ENCODE measurements at places on chromosomes 6 and 20.

DNA sequence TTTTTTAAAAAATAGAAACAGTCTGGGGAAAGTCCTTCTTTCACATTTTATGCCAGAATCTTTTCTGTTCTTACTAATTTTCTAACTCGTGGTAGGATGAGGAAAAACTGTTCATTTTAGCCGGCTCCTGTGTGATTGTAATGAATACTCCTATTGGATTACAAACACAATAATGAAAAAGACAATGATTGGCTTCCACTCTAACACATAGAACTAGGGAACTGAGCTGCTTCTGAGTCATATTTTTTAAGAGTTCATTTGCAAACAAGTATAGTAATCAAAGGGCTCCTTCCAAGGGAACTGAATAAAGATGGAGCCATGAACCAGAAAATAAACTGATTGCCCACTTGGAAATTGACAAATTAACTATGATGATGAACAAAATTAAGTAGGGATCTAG lies 265.3 kb upstream of the TCF21 start:
- DNase-seq: no peak

GRCh38 chr6:146896062-146896813 lies 297.5 kb downstream of the ADGB start:
- no peak for DNase-seq

DNA sequence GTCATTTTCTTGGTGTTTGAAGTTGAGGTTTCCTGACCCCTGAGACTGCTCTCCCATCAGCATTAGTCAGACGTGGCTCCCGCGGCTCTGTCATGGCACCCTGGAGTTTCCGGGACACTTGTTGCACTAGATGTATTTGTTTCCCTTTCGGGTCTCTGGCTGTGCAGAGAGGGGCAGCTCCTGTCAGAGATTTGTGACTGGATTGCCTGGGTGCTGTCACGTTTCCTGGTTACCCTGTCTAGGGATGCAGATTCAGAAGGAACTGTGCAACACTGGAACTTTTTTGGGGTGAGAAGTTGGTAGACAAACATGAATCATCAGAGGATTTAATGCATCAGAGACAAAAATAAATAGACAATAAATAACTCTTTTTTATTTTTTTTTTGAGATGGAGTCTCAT lies 431.8 kb upstream of the MAN1A1 start:
- no peak for DNase-seq

DNA sequence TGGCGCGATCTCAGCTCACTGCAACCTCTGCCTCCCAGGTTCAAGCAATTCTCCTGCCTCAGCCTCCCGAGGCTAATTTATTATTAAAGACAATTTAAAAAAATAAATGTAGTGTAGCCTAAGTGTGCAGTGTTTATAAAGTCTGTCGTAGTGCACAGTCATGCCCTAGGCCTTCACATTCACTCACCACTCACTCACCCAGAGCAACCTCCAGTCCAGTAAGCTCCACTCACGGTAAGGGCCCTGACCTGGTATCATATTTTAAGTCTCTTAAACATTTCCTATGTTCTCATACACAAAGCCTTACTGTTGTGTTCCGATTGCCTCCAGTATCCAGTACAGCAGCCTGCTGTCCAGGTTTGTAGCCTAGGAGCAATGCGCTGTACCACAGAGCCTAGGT lies 168.2 kb upstream of the FOXQ1 start:
- DNase-seq: no peak

- no peak for DNase-seq
Observed at GRCh38 chr20:16637797-16638196, 64.5 kb upstream of the KIF16B start.

DNA sequence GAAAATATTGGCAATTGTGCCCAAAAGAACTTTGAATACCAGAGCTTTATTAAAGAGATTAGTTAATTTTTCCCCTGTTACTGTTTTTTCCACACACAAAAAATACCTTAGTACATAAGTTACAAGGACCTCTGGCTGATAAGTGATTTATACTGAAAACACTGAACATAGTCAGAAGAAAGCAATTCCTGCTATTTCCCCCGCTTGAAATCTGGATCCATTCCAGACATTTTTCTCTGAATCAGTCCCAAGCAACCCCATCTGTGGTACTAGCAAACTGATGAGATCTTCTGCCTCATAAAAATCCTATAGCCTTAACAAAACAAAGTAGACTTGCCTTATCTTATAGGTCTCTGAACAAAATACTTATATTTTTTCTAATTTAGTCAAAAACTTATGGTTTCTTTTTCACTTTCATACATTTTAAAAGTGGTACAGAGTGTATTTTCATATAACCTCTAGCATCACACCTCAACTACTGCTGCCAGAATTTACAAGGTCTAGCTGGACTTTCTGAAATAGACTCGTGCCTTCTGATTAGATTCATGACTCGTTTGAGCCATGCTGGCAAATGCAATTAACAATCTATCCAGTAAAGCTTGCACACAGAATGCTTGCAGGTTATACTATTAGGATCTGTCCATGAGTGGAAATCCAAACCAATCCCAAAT lies 111.9 kb downstream of the TBX18 start:
- DNase-seq: no peak

- peak; percentile 64 for DNase-seq
Observed at GRCh38 chr20:17533396-17533795, 2.2 kb upstream of the BFSP1 start.

GRCh38 chr6:143579703-143580102 lies 68.2 kb upstream of the FUCA2 start:
- DNase-seq: no peak

DNA sequence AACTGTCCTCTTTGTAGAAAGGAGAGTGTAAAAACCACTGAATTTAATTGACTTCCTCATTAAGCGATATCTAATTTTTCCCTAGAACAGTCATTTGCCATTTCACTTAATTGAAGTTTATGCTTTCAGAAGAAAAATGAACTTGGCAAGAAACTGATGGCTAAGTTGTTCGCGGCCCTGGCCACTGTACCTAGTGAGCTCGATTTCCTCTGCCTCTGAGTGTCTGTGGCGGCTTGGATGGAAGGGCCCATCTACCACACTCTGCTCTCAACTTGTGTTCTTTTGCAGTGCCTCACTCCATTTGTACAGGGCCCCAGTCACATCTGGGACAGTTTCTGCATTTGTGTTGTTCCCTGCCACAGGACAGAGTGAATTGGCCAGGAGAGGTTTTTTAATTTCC lies 102.9 kb downstream of the BCAS1 start:
- DNase-seq: no peak

DNA sequence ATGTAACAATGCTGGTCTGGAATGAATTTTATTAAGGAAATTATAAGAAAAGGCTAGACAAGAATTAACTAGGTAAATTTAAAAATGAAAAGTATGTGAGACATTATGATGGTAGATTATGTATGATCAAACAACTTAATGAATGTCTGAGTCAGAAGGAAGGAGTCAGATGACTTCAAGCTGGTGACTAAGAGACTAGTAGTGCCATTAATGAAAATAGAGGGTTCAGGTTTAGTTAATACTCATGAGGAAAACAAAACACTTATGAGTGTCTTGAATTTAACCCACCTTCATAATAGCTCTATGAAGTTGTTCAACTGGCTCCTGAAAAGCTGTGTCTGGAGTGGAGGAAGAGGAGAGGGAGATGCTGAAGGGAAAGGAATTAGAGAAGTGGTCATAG lies 256.3 kb downstream of the ADGRB3 start:
- DNase-seq: no peak

DNA sequence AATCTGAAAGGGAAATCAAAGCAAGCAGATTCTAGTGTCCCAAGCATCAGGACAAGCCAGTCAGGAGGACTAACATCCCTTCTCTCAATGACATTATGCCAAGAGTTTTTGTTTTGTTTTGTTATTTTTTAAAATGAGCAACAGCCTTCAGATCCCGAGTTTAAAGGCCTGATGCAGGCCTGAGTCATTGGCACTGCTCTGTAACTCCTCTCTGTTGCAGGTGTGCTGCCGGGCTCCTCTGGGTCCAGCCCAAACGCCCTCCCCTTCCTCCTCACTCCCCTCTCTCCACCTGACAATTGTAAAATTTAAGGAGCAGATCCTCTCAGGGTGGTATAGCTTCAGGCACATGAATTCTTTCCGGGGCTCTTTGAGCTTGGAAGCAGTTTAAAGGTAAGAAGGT lies 502.0 kb downstream of the BMP2 start:
- DNase-seq: no peak

DNA sequence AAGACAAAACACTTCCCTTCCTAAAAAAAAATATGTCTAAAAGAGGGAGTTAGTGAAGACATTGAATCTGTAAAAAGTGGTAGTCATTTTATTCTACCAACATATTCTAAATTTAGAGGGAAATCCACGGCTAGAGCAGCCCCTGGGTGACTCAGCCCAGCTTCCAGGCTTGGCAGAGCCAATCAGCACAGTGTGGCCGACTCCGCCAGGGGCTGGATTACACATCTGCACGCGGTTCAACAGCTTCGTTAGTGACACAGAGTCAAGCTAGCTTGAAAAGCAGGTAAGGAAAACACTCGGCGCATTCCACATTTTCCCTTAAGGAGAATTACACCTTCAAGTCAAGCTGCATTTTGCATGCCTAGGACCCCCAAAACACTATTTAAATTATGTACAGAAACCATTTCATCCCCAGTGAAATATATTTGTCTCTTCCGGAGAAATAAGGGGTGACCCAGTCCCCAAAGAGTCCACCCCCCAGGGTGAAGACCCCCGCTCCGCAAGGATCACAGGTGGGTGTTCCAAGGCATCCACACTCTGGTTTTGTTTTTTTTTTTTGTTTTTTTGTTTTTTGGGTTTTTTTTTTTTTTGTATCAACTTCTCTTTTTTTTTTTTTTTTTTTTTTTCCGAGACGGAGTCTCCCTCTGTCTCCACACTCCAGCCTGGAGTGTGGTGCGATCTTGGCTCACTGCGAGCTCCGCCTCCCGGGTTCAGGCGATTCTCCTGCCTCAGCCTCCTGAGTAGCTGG lies 58.4 kb upstream of the ARID1B start:
- DNase-seq: peak; percentile 5

DNA sequence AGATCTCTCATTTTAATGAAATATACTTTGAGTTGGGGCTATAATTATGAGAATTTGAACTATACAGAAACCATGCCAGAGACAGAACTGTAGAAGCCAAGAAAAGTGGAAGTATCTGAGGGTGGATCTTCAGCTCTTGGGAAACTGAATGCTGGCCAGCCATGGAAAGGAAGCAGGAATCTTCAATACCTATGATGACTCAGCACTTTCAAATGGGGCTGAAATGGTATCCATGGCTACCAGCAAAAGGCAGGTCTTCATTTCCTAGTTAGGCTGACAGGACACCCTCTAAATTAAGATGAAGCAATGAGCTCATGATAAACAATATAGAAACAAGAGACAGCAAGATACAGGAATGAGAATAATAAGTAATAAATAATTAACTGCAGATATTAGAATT lies 171.3 kb downstream of the COL21A1 start:
- no peak for DNase-seq

- DNase-seq: peak; percentile 25
Observed at GRCh38 chr6:85468326-85468725, 18.4 kb downstream of the NT5E start.

- DNase-seq: peak; percentile 88
Observed at GRCh38 chr6:113697632-113698410, 159.3 kb upstream of the MARCKS start.

- DNase-seq: no peak
Observed at GRCh38 chr6:137824556-137824879, 42.5 kb upstream of the TNFAIP3 start.

GRCh38 chr6:70520575-70520974 lies 46.2 kb upstream of the SDHAF4 start:
- peak; percentile 34 for DNase-seq

GRCh38 chr6:129138739-129139405 lies 255.9 kb downstream of the LAMA2 start:
- DNase-seq: no peak

DNA sequence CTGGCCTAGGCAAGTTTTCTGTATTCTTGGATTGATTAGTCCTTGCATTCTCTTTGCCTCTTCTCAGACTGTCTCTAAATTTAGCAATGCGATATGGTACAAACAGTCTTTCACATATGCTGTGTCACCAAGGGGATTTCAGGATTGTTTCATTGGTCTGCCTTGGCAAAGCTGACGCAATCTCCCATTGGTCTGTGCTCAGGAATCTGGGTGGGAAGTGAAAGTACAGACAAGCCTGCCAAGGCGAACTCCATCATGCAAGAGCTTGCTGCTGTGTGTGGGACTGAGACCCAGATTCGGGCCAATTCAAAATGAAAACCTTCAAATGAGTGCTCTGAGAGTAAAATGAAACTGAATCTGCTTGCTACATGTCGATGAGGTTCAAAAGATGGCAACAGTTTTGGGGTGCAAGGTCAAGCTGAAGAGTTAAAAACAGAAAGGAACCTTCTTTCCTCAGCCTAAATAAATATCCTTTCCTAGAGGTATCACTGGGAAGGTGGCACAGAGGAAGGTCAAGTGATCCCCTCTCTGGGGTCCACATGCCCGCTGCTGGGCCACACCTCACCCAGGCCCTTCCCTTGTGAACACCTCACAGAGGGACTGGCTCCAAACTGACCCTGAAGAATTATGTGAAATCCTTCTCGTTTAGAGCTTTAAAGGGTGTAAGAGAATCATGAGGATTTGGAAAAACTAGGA lies 198.8 kb upstream of the PREP start:
- DNase-seq: peak; percentile 99

- peak; percentile 91 for DNase-seq
Observed at GRCh38 chr6:11744753-11745152, 33.9 kb downstream of the ADTRP start.

DNA sequence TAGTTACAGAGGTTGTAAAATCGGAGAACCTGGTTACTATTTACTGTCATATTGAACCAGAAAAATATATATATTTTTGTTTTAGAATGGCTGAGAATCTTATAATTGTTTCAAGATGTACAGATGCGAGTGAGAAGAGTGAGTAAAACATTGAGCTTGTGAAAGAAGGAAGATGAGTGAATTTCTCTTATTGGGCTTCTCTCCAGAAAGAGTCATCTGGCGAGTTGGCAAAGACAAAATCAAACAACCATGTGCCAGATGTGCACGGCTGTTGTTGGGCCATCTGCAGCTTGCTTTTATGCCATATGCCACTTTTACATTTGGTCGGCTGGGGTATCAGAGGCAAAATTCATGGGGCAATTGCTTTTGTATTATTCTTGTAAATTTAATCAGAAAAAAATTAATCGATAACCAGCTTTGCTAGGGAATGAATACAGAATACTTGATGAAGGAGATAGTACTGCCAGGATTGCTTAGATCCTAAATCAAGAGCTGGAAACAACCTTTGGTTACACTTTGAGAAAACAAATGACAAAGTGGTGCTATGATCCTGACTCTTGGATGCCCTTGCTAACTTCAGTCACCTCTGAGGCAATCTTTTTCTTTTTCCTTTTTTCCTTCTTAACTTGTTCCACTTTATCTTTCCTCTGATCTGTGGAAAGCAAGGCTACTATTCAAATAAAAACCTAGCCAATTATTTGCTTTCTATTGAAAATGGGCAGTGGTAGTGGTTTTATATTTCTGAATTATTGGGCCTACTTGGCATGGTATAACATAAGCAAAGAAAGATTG lies 97.1 kb upstream of the GRIK2 start:
- DNase-seq: no peak
